Neural crest cell (in vitro differentiated cells): ENCODE measurements at places on chromosomes 3 and 15. TPM values are rescaled to one million over a fixed set of nuclear protein-coding genes. Genes with fewer than 3 reads are reported as not detected.
A peak's percentile ranks its signal among the peaks of the same experiment; 100 is the strongest.

DNA sequence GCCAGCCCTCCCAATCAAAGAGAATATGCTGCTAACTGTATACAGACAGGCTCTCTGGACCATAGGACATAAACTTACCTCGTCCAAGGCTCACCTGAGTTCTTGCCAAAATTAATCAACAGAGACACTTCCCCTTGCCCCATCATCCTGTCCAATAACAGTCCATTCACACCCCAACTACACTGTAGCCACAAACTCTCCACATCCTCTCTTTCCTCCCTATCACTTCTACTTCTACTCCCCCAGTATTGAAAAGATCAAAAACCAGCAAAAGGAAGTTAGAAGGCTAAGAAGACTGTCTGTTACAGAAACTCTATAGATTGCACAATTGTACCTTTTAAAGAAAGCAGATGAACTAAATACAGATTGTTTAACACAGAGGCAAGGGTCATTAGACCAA is 133.5 kb upstream of the STT3B start:
- no peak overlapping the region for H3K27ac ChIP-seq
- H3K36me3 ChIP-seq: peaks cover 4% of the 10 kb centered on the region
- no peak overlapping the region for H3K4me3 ChIP-seq
- no peak for DNase-seq
- H3K27me3 ChIP-seq: no peaks in the 10 kb centered on the region

- H3K27ac ChIP-seq: no peak overlapping the region
- no peaks in the 10 kb centered on the region for H3K4me1 ChIP-seq
- DNase-seq: no peak
- H3K36me3 ChIP-seq: peaks cover 14% of the 10 kb centered on the region
- no peak overlapping the region for H3K4me3 ChIP-seq
Measured at GRCh38 chr15:92457471-92458041, 63.9 kb downstream of the ST8SIA2 start.

DNA sequence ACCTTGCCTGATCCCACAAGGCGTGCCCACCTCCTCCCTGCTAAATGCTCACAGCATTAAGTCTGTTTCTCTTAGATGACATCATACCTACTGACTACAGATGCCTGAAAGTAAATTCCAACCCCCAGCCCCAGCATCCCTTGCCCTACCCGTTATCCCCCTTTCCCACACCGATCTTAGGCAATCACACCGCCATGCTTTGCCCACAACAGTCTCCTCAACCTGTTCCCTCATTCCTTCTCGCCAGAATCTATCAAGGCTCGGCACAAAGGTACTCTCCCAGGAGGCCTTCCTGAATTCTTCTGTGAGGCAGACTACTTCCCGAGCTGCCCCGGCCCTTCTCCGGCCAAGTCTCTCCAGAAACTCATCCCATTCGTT is 789 bp upstream of the SEC61A1 start:
- peaks cover 39% of the 10 kb centered on the region for H3K4me1 ChIP-seq
- H3K27ac ChIP-seq: peak overlapping the region; percentile 14
- peaks cover 2% of the 10 kb centered on the region for H3K36me3 ChIP-seq
- H3K27me3 ChIP-seq: peaks cover 20% of the 10 kb centered on the region
- H3K4me3 ChIP-seq: peak overlapping the region; percentile 98

- peaks cover 3% of the 10 kb centered on the region for H3K27me3 ChIP-seq
- no peak overlapping the region for H3K27ac ChIP-seq
- no peak overlapping the region for H3K4me3 ChIP-seq
- no peaks in the 10 kb centered on the region for H3K4me1 ChIP-seq
Measured at GRCh38 chr3:26081806-26082205, 291.9 kb downstream of the OXSM start.

DNA sequence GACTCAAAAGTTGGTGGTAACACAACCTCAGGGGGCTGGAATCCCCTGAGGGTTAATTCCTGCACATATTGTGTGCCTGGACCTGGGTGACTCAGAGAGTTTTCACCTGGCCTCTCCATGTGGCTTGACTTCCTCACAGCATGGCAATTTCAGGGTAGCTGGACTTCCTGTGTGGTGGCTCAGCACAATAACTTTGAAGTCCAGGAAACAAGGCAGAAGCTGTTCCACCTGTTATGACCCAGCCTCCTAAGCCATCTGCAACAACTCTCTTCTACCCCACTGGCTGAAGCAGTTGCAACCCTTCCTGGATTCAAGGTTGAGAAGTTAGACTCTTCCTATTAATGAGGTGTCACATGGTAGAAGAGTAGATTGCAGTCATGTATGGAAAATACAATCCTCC is 58.4 kb downstream of the EDEM1 start:
- no peak for DNase-seq
- H3K36me3 ChIP-seq: peaks cover 9% of the 10 kb centered on the region
- H3K4me3 ChIP-seq: no peak overlapping the region
- H3K4me1 ChIP-seq: no peaks in the 10 kb centered on the region
- no peaks in the 10 kb centered on the region for H3K27me3 ChIP-seq

GRCh38 chr15:38072348-38073177 is 138.1 kb downstream of the TMCO5A start:
- H3K36me3 ChIP-seq: no peaks in the 10 kb centered on the region
- no peaks in the 10 kb centered on the region for H3K27me3 ChIP-seq
- H3K27ac ChIP-seq: peak overlapping the region; percentile 99
- H3K4me3 ChIP-seq: peak overlapping the region; percentile 88
- peaks cover 97% of the 10 kb centered on the region for H3K4me1 ChIP-seq
- DNase-seq: peak; percentile 87

GRCh38 chr3:163684651-163685050 is 1393.6 kb downstream of the SI start:
- no peaks in the 10 kb centered on the region for H3K36me3 ChIP-seq
- no peak for DNase-seq
- no peak overlapping the region for H3K27ac ChIP-seq
- H3K27me3 ChIP-seq: no peaks in the 10 kb centered on the region
- no peaks in the 10 kb centered on the region for H3K4me1 ChIP-seq

- no peak overlapping the region for H3K4me3 ChIP-seq
- DNase-seq: no peak
- no peaks in the 10 kb centered on the region for H3K27me3 ChIP-seq
- H3K36me3 ChIP-seq: no peaks in the 10 kb centered on the region
- no peaks in the 10 kb centered on the region for H3K4me1 ChIP-seq
Measured at GRCh38 chr15:26098801-26099200, 235.7 kb upstream of the ATP10A start.

DNA sequence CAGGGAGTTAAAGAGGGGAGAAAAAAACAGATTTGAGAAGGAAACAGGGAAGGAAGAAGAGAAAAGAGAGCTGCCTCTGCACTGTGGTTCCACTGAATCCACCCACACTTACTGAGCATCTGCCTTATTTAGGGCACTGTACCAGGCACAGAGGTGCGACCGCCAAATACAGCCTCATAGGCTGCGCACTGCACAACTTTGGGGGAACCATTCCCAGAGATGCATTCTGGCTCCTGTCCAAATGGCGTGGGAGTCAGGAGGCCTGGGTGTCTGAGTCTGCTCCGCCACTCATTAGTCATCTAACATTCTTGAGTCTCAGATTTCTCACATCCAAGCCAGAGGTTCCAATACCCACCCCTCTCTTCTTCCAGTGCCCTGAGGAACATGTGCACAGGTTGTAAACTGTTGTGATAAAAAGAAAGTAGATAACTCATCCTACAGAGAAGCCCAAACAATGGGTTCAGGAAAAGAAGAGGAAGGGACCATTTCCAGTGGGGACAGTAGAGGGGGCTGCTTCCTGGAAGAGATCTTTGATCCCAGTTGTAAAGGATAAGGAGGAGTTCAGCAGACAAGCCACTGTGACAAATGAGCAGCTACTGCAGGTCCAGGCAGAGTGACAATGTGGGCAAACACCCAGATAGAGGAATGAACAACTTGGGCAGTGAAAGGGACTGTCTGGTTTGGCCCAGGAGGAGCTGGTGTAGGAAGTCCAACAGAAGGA is 254.6 kb downstream of the UACA start:
- H3K27me3 ChIP-seq: no peaks in the 10 kb centered on the region
- no peak for DNase-seq
- H3K27ac ChIP-seq: no peak overlapping the region
- H3K36me3 ChIP-seq: peaks cover 6% of the 10 kb centered on the region
- H3K4me1 ChIP-seq: peaks cover 34% of the 10 kb centered on the region

DNA sequence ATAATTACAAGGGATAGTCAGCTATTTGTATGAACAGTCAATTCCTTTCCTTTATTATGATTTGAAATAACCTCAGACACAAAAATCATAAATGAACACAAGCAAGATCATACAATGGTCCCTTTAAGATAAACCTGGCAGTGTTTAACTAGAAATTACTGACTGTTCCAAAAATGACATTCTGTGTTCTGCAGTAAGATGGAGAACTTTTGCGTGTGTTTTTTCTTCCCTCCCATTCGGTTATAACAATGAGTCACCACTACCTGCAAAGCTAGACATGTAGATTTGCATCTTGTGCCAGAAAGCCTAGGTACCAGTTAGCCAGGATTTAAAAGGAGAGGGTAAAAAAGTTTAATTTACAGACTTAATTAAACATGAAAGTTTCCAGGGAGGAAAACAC is 248.2 kb upstream of the ADAMTS9 start:
- DNase-seq: no peak
- no peak overlapping the region for H3K4me3 ChIP-seq
- peaks cover 11% of the 10 kb centered on the region for H3K36me3 ChIP-seq
- peaks cover 8% of the 10 kb centered on the region for H3K4me1 ChIP-seq

DNA sequence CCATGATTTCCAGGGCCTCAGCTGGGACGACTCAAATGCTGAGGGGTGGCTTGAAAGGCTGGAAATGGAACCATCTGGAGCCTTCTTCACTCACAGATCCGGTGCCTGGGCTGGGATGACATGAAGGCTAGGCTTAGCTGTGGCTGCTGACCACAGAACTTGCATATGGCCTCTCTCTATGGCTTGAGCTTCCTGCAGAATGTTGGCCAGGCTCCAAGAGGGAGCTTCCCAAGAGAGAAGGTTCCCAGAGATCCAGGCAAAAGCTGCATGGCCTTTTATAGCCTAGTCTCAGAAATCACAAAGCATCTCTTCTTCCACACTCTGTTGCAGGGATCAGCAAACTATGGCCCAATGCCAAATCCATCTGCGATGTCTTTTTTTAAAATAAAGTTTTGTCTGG is 44.8 kb downstream of the GATM start:
- H3K4me3 ChIP-seq: no peak overlapping the region
- H3K27ac ChIP-seq: no peak overlapping the region
- no peaks in the 10 kb centered on the region for H3K27me3 ChIP-seq
- H3K36me3 ChIP-seq: no peaks in the 10 kb centered on the region
- DNase-seq: no peak

GRCh38 chr3:632571-633170 is 436.1 kb downstream of the CHL1 start:
- H3K4me3 ChIP-seq: no peak overlapping the region
- H3K27ac ChIP-seq: no peak overlapping the region
- H3K36me3 ChIP-seq: no peaks in the 10 kb centered on the region
- H3K27me3 ChIP-seq: peaks cover 39% of the 10 kb centered on the region

- peak overlapping the region; percentile 3 for H3K27ac ChIP-seq
- H3K4me3 ChIP-seq: no peak overlapping the region
- no peaks in the 10 kb centered on the region for H3K36me3 ChIP-seq
- no peak for DNase-seq
- peaks cover 8% of the 10 kb centered on the region for H3K4me1 ChIP-seq
Measured at GRCh38 chr3:20320489-20320888, 134.5 kb upstream of the SGO1 start.

GRCh38 chr3:183254487-183255347 is 1.7 kb downstream of the B3GNT5 start:
- peaks cover 5% of the 10 kb centered on the region for H3K36me3 ChIP-seq
- peak; percentile 33 for DNase-seq
- peak overlapping the region; percentile 91 for H3K4me3 ChIP-seq
- H3K27ac ChIP-seq: peak overlapping the region; percentile 88
- H3K4me1 ChIP-seq: peaks cover 52% of the 10 kb centered on the region

- H3K27me3 ChIP-seq: no peaks in the 10 kb centered on the region
- DNase-seq: no peak
- H3K27ac ChIP-seq: no peak overlapping the region
- no peak overlapping the region for H3K4me3 ChIP-seq
- peaks cover 5% of the 10 kb centered on the region for H3K36me3 ChIP-seq
Measured at GRCh38 chr15:63292771-63293170, 15.4 kb downstream of the APH1B start.

DNA sequence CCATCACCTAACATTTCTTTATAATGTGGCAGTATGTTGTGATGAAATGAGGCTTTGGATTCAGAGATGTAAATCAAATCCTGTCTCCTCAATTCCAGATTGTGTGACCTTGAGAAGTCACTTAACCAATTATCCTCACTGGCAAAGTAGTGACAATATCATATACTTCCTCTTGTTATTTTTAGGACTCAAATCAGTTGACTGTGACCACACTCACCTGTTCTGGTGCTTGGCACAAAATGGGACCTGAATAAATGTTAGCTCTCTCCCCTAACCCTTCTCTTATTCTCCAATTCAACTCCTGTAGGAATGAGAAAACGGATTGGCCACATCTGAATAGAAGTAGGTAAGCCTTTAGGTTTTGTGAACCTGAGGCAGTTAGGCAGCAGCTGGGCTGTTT is 42.1 kb downstream of the IQCH start:
- DNase-seq: no peak
- H3K36me3 ChIP-seq: no peaks in the 10 kb centered on the region
- H3K4me3 ChIP-seq: no peak overlapping the region
- H3K27me3 ChIP-seq: no peaks in the 10 kb centered on the region

DNA sequence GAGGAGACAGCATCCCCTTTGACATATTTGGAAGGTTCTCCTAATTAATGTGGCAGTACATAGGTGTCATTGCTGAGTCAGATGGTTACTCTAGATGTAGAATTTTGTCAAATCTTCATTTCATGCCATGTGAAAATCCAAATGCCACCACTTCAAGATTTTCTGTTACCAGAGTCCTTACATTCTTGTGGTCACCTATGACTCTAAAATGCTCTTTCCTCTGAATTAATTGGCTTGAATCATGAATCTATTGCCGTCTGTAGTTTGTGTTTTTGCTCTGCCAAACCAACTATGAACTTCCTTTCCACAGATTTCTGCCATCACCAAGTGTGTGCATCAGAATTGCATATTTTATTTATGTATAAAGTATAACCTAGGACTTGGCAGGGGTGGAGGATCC is 269.4 kb upstream of the ZPLD1 start:
- no peak overlapping the region for H3K4me3 ChIP-seq
- no peaks in the 10 kb centered on the region for H3K4me1 ChIP-seq
- H3K36me3 ChIP-seq: no peaks in the 10 kb centered on the region
- H3K27me3 ChIP-seq: no peaks in the 10 kb centered on the region
- no peak overlapping the region for H3K27ac ChIP-seq

- peak; percentile 32 for DNase-seq
- peaks cover 38% of the 10 kb centered on the region for H3K27me3 ChIP-seq
- H3K4me3 ChIP-seq: peak overlapping the region; percentile 90
- no peak overlapping the region for H3K27ac ChIP-seq
- peaks cover 25% of the 10 kb centered on the region for H3K4me1 ChIP-seq
- H3K36me3 ChIP-seq: no peaks in the 10 kb centered on the region
Measured at GRCh38 chr3:53046171-53047170, 598 bp upstream of the SFMBT1 start.

DNA sequence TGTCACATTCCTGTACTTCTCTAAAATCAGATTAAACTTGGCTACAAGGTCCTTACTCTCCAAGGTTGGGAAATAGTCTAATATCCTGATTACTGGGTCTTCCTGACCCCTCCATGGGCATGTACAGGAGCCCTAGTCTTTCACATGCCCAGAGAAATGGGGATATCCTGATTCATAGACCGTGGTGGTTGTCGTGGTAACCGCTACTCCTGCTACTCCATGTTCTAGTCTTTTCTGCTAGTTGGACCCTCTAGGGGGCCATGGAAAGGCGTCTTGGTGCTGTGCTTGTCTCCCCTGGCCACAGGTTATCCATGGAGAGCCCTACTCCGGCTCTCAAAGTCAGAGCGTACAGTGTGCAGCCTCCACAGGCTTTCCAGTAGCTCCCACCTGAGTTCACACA is 13.1 kb upstream of the ZBTB38 start:
- peaks cover 3% of the 10 kb centered on the region for H3K27me3 ChIP-seq
- H3K36me3 ChIP-seq: no peaks in the 10 kb centered on the region
- H3K4me3 ChIP-seq: no peak overlapping the region
- no peak for DNase-seq

Gene ACY1
- total RNA-seq: 29.9 and 32.5 TPM in 2 replicates

Gene AHSG
- 0.30 TPM in 1 of 2 replicates, not detected in the other for total RNA-seq

Gene ZNF770
- total RNA-seq: 51.0 and 53.8 TPM in 2 replicates

Gene KCNH8
- 3.5 and 3.8 TPM in 2 replicates for total RNA-seq

Gene UTS2B
- 0.70 and 0.96 TPM in 2 replicates for total RNA-seq
